NB4 (cell line): ENCODE measurements at places on chromosomes 11 and 22.

DNA sequence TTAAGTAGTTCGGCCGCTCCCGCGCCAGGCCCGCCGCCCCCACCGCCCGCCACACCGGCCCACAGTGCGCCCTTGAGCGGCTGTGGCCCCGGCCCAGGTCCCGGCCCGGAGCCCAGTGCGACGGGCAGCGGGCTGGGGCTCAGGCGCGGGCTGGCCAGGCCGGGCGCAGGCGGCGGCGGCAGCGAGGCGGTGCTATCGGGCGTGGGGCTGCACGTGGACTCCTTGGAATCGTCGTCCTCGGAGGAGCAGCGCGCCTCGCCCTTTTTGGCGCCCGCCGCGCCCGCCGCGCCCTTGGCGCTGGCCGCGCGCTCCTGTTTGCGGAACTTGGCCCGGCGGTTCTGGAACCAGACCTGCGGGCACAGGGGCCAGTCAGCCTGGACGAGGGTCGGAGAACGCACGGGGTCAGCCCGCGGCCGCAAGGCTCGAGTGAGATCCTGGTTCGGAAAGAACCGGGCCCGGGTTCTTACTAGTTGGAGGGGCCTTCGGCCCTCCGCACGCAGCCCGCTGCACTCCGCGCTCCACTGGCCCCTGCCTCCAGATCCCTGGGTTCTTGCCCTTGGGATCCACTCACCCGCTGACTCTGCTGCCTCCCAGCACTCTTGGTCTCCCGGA, 4.0 kb downstream of the PHOX2A start:
- DNase-seq: no peak

DNA sequence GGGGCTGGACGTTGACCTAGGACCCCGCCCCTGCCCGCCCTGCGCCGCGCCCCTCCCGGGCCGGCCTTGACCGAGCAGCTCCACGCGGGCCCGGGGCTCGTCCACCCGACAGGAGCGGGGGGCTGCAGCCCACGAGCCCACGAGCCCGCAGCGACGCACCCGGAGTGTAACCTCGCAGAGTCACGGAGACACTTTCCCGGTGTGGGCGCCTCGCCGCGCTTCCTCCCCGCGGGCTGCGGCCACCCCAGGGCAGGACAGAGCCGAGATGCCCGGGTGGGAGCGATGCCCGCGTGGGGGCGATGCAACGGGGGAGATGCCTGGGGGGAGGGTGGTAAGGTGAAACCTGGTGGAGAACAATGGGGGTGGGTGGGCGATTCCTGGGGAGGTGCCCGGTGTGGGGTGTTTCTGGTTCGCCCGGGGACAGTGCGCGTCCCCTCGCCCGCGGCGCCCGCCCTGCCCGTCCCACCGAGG, 4.9 kb upstream of the ZBED4 start:
- DNase-seq: no peak

GRCh38 chr11:76638270-76639197, 32.0 kb downstream of the LRRC32 start:
- no peak for DNase-seq

DNA sequence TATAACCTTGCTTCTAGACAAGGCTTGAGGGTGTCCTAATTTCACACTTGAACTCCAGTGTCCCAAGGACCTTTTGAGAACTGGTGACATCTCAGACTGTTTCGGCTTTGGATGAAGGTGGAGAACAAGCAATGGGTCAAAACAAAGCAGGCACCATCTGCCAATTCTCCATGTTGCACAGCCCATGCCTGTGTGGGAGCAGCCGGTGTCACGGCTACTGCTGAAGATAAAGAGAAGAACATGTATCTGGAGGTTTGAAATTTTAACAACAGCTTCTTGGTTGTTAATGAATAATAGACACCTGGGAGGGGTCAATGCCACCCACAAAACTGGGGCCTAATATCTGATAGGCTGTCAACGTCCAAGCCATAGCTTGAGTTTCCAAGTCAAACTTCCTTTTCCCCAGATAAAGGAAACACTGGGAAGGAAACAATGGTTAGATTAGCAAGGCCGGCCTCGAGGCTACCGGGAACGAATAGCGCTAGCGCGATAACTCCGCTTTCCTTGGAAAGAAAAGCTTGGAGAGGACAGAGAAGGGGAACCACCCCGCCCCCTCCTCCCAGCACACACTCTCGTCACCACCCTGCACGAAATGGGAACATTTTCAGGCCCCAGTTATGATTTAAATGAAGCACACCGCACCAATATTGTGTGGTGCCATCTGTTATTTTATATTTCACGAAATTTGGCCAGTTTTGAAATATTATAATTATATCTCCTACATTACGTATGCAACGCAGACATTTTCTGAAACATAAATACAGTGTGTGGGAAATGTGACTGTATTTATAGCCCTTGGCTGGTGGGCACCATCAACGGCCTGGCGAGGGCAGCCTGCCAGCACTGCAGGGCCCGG, 21.8 kb upstream of the OPCML start:
- DNase-seq: no peak

DNA sequence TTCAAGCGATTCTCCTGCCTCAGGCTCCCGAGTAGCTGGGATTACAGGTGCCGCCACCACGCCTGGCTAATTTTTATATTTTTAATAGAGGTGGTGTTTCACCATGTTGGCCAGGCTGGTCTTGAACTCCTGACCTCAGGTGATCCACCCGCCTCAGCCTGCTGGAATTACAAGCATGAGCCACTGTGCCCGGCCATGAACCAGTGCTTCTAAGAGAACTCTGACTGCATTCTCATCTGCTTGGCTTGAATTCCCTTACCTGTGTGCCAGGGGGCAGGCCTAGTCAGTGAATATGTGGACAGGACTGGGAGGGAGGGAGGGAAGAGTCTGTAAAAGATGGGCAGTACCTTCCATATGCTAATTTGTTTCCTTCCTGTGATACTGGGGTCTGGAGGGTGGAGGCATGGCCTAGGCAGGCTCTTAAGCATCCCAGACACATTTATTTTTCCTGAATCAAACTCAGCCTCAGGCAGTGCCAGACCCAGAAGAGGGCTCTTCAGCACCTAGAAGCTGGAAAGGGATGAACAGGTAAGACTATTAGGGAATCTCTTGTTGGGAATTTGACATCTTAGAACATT, 6.6 kb downstream of the RPS25 start:
- DNase-seq: no peak
